Foreskin melanocyte (primary cell): ENCODE measurements at places on chromosomes 2 and 18.
A peak's percentile ranks its signal among the peaks of the same experiment; 100 is the strongest.

DNA sequence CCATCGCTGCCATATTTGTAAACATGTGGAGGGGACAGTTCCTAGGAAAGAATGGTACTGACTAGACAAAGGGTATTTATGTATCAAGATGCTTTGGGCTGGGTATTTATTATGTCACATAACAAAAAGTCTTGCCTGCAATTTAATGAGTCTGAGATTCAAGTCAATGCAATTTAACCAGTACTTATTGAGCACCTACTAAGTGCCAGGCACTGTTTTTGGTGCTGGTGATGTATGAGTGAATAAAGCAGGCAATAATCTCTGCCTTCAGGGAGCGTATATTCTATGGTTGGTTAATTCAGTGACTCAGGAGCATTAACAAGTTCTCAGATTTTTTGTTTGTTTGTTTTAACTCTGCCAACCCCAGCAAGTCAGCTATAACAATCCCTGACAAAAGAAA is 24.6 kb upstream of the ACVR1 start:
- DNase-seq = no peak

DNA sequence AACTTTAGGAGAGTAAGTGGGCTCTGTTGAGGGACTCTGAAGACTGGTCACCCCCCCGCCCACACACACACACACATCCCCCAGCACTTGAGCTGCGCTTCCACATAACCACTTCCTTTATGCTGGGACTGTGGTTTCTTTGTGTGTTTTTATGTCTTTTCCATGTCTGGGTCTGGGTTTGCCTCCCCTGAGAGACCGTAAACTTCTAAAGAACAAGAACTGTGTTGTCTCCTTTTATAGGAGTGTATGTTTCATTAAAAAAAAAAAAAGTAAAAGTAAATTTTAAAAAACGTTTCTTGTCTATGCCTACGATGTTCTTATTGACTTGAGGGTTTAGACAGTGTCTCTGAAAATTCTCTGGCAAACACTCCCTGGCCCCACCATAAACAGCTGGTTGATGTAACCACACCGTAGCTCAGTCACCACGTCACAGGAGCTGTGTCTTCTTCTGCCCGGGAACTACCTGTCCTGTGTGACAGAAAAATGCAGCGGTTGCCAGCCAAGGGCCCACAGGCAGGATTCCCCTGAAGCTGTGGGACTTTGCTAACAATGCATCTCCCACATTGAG is 68.0 kb downstream of the KLHL29 start:
- peak; percentile 93 for DNase-seq

- no peak for DNase-seq
Measured at GRCh38 chr2:136381722-136382633, 264.0 kb upstream of the CXCR4 start.

GRCh38 chr2:96204836-96205624 is 3.6 kb downstream of the STARD7 start:
- DNase-seq = peak; percentile 83

- no peak for DNase-seq
Measured at GRCh38 chr2:105361102-105361889, 24.0 kb downstream of the C2orf49 start.

- no peak for DNase-seq
Measured at GRCh38 chr2:186648130-186648529, 45.7 kb upstream of the FAM171B start.

- DNase-seq = no peak
Measured at GRCh38 chr2:62309465-62310091, 113.7 kb downstream of the B3GNT2 start.

DNA sequence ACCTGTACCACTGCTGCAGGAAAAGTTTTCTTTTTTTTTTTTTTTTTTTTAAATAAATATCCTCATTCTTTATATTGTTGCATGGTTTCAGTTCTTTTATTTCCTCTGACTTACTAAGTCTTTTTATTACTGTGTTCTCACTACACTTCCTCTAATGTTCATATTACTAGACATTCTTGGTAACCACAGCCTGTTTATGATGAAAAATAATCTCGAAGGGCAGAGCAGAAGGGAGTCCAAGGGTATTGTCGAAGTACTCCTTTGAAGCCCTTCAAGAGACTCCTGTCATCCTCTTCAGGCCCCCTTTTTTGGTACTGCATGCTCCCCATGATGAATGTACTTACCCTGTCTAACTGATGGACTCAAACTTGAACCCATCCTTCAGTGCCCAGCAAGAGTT is 61.2 kb downstream of the RND3 start:
- no peak for DNase-seq

- no peak for DNase-seq
Measured at GRCh38 chr2:176056406-176056805, 27.4 kb downstream of the EVX2 start.

DNA sequence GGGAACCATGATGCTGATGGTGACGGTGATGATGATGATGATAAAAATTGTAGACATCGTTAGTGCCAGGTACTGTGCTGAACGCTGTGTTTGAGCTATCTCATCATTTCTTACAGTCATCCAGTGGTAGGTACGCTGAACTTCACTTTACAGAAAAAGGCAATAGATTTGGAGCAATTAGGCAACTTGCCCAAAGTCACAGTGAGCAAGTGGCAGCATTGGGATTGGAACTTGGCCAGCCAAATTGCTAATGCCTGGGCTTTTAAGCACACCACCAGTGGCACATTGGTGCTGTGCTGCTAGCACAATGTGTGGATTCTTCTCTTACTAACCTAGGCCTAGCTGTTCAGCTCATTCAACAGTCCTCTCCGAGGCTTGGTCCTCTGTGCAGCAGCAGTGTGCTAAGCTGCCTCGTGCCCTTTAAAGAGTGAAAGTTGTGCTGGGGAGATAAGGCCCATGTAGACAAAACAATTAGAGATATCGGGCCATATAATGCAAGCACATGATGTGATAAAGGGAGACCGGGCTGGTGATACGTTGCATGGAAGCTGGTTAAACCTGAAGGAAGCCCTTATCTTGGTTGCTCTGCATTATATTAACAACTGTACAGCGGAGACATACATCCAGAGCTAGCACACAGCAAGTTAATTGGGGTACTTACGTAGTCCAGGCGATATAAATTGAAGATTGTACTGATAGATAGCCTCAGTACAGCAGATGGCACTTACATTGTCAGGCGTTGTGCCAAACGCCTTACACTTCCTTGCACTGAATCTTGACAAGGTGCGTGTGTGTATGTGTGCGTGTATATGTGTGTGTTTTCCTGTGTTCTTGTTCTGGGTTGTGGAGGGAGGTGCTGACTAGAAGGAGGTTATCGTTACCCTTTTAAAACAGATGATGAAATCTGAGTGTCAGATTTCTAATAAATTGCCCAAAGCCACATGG is 28.4 kb downstream of the HK2 start:
- no peak for DNase-seq

DNA sequence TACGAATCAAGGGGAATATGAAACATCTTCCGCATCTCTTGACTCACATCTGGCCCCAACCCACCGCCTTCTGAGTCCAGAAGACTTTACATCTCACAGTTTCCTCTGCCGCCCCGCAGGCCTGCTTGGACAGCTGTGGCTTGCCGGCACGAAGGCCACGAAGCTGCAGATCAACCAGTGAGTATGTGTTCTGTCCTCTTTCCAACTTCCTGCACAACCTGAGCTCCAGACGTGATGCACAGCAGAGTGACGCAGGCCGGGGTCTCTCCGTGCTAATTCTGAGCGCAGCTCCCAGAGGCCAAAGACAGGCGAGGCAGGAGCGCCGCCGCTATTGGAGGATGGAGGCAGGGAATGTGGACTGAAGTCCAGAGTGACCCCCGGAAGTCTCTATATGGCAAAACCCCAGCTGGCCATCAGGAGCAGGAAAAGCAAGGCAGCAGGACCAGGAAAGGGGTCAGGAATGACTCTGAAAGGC is 93.5 kb downstream of the ZCCHC2 start:
- DNase-seq = no peak

- no peak for DNase-seq
Measured at GRCh38 chr2:65700004-65700651, 267.7 kb upstream of the SPRED2 start.

GRCh38 chr2:33859176-33859575 is 260.1 kb upstream of the FAM98A start:
- no peak for DNase-seq

- no peak for DNase-seq
Measured at GRCh38 chr2:40450066-40450795, 1.7 kb downstream of the SLC8A1 start.

DNA sequence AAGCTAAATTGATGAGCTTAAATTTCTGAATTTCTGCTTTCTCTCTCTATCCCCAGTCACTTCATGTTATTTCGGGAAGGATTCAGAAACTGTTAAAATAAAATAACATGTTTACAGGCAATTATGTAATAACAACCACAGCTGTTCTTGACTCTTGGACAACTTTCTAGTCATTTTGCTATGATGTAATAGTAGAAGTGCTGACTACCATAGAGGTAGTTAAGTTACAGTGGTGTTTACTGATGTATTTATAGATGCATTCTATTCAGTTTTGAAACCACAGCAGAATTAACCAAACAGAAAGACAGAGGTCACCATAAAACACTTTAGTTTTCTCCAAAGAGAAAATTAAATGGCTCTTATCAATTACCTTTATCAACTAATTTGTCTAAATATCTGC is 1292.0 kb upstream of the CHAC2 start:
- no peak for DNase-seq

DNA sequence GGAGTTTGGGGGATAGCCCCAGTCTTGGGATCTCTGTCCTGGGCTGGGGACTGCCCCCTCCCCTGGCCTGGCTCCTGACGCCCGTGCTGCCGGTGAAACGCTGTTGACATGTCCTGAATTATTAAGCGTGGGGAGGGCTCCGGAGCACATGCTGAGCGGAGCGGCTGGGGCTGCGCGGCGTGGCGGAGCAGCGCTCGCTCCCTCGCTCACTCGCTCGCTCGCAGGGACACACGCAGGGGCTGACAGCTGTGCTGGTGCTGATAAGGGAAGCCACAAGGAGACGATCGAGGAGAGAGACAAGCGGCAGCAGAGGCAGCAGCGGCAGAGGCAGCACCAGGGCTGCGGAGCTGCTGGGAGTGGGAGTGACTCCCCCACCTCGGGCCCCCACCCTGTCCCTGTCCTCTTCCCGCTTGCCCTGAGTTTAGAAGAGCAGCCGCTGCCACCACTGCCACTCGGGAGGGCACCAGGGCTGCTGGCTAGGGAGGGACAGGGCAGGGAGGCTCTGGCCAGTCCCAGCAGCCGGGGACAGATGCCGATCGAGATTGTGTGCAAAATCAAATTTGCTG is at the start of gene ASIC4:
TSS of gene ASIC4 (plus strand) at position 287 of the 566 bp plus-strand sequence. CDS start at position 530, 243 bp downstream.
- no peak for DNase-seq

GRCh38 chr18:22559414-22560274 is 141.9 kb upstream of the CTAGE1 start:
- DNase-seq = peak; percentile 36

DNA sequence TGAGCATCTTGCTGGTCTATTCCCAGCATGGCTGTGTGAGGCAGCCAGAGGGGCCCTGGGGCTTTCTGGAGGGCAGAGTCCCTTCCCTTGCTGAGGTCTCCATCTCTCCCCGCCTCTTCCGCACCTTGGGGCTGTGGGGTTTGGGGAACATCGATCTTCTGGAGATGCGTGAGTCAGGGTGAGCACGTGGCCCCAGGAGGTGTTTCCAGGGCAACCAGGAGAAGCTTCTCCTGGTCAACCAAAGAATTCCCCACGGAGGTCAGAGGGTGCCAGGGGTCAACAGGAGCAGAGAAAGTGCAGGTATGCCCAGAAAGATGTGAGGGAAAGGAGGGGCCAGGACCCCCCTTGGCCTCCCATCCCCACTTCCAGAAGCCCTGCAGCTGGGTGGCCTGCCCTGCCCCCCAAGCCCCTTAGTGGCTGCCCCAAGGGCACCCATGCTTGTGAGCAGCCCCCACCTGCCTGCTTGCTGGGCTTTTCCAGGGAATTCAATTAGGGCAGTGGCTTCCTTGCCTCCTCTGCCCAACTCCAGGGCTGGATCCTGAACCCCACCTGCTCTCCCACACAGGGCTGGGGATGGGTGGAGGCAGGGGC is 2.8 kb upstream of the PROM2 start:
- no peak for DNase-seq

- peak; percentile 97 for DNase-seq
Measured at GRCh38 chr2:22843919-22844537, 541.0 kb upstream of the KLHL29 start.

- no peak for DNase-seq
Measured at GRCh38 chr2:86632672-86633071, 9.0 kb upstream of the RNF103 start.

DNA sequence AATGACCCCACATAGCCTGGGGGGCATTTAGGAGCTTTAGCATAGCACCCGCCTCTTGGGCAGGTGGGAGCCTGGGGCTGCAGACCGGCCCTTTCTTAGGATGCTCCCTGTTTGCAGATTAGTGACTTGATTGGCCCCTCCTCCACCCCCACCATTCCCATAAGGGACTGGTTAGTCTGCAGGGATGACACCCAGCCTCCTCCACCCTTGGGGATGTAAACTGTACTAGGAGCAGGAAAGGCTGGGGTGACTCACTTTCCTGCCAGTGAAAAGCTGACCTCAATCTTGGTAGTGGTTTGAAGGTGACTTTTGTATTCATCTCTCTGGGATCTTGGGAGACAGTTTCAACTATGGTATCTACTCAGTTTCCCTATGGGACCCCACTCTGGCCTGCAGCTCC is 24.2 kb downstream of the CTIF start:
- DNase-seq = no peak
